NCI-H187 treated with DMSO at 0.1 percent for 48 hours (cell line): ENCODE measurements at places on chromosomes 2 and 18.

DNA sequence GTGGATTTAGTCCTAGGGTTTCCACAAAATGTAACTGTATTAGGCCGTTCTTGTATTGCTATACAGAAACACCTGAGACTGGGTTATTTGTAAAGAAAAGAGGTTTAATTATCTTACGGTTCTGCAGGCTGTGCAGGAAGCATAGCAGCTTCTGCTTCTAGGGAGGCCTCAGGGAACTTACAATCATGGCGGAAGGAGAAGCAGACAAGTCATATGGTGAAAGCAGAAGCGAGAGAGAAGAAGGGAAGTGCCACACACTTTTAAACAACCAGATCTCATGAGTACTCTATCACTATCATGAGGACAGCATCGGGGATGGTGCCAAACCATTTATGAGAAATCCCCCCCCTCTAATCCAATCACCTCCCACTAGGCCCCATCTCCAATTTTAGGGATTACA is 9.5 kb upstream of the CCDC68 start:
- DNase-seq, result no peak

DNA sequence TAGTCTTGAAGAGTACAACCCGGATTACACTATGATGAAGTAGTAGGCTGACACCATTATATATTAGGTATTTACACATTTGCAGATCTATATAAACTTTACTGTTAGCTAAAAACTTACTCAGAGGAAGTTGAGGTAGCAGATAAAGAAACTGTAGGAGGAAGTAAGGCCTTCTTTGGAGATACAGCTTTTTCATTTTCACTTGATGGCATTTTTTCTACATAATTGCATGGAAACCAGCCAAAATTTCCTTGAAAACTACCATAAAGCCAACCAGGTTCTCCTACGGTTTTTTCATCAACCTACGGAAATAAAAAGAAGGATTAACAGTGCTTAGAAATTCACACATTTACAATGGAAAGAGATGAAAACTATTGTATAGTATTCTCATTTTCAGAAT is 86.6 kb downstream of the FAM228A start:
- no peak for DNase-seq

GRCh38 chr2:38617301-38617700 is 14.6 kb upstream of the HNRNPLL start:
- DNase-seq, result no peak

- no peak for DNase-seq
Observed at GRCh38 chr2:22003270-22003669, 879.5 kb downstream of the TDRD15 start.

- no peak for DNase-seq
Observed at GRCh38 chr2:191637182-191638078, 40.5 kb upstream of the NABP1 start.

DNA sequence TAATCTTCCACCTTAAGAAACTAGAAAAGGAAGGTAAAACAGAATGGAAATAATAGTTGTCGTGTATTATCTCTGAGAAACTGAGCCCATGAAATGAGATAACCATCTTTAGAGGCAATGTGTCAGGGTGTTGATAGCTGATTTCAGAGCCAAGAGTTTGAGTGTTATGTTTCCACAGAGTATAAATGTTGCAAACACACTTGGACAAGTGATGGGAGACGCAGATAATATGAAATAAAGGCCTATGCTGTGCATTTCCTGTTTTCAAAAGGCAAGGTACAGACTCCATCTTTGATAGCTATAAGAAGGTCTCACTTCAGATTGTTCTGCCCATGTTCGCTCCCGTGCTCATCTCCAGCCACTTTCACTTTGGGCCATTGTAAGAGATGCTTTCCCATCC is 25.9 kb upstream of the DNER start:
- DNase-seq, result no peak

- no peak for DNase-seq
Observed at GRCh38 chr2:43738257-43738656, 35.6 kb upstream of the DYNC2LI1 start.
